ENCODE measurements at places on chromosomes 12 and 14. TPM values are rescaled to one million over a fixed set of nuclear protein-coding genes. Genes with fewer than 3 reads are reported as not detected.

Gene VDR
- 217 TPM for total RNA-seq

Gene NDRG2
- total RNA-seq = 6.3 TPM

Gene GOLT1B
- 46.3 TPM for total RNA-seq

Gene TAS2R31
- total RNA-seq = 1.9 TPM

Gene STAC3
- 3.5 TPM for total RNA-seq
